M059J (cell line): ENCODE measurements at places on chromosomes 5 and 9. TPM values are rescaled to one million over a fixed set of nuclear protein-coding genes. Genes with fewer than 3 reads are reported as not detected.
A peak's percentile ranks its signal among the peaks of the same experiment; 100 is the strongest.

DNA sequence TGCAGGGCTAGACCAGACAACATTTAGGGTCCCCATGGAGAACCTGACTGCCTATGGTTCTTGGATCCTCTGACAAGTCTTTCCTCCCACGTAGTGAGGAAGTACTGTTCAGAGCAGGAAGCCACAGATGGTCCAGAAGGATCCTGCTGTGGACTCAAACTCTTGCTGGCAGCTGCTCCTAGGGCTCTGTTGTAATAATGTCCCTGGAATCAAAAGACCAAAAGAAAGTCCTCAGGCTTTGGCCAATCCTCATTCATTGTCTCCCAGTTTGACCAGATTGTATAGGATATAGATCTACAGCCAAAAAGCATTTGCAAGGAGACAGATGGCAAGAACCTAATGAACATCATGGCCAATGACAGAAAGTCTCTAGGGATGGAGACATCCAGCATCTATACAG is 53.9 kb downstream of the SEMA6A start:
- DNase-seq: no peak

DNA sequence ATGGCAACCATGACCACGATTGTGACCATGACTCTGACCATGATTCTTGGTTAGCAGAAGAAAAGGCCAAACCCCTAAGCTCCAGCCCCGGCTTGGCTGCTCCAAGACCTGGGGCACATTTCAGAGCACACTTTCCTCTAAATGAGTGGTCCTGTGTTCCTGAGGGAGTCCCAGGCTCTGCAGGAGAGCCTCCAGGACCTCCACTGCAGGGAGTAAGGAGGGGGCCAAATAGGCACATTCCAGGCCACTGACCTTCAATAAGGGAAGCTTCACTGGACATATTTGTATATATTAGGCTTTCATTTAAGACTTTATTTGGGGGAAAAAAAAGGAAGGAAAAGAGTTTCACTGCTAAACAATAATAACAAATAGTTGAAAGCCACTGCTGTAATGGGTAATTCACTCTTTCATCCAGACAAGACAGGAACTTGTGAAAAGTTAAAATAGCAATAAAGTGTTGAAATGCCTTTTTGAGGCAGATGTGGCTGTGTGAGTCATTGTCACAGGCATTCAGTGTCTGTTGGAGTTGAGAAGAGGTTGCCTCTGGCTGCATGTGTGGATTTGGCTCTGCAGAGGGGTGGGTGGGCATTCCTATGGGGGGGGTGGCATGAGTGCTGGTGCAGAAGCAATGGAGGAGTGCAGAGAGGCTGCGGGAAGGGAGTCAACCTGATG is 63.9 kb upstream of the TGFBR1 start:
- DNase-seq: peak; percentile 94

GRCh38 chr5:142845954-142846398 is 75.8 kb downstream of the ARHGAP26 start:
- DNase-seq: no peak

The FAM151B gene
- 1.6 TPM in 1 of 2 replicates, not detected in the other for total RNA-seq
